Endodermal cell (in vitro differentiated cells): ENCODE measurements at places on chromosomes 5 and 9. TPM values are rescaled to one million over a fixed set of nuclear protein-coding genes. Genes with fewer than 3 reads are reported as not detected.
A peak's percentile ranks its signal among the peaks of the same experiment; 100 is the strongest.

PCDHGC5 gene
- total RNA-seq: 1.0 and 1.8 TPM in 2 replicates

DNA sequence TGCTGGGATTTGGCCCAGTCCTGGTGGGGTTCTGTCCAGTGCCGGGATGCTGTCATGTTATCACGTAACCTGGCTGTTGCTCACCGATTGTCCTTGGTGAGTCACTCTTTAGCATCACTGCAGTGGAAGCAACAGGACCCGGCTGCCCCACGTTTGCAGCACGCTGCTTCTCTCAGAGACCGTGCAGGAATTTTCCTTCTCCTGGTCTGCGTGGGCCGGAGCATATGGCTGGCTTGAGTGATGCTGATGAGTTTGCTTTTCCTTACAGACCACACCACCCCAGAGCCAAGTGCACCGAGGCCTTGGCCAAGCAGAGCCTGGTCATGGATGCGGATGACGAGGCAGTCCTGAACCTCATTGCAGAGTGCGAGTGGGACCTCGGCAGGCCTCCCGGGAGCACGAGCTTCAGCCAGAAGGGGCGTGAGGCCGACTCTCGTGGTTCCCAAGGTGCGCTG is 21.4 kb downstream of the CEP72 start:
- no peaks in the 10 kb centered on the region for H3K4me1 ChIP-seq
- DNase-seq: no peak
- no peak overlapping the region for H3K4me3 ChIP-seq
- no peaks in the 10 kb centered on the region for H3K27me3 ChIP-seq
- H3K36me3 ChIP-seq: peaks cover 35% of the 10 kb centered on the region

SPATA31E1 gene
- not detected in 2 replicates for total RNA-seq

GRCh38 chr9:98894171-98894570 is 49.5 kb upstream of the COL15A1 start:
- H3K4me3 ChIP-seq: no peak overlapping the region
- no peak overlapping the region for H3K27ac ChIP-seq
- H3K4me1 ChIP-seq: no peaks in the 10 kb centered on the region

- no peaks in the 10 kb centered on the region for H3K27me3 ChIP-seq
- H3K36me3 ChIP-seq: no peaks in the 10 kb centered on the region
- H3K4me1 ChIP-seq: peaks cover 17% of the 10 kb centered on the region
- DNase-seq: no peak
- no peak overlapping the region for H3K27ac ChIP-seq
Measured at GRCh38 chr9:98317134-98317857, 61.8 kb upstream of the TBC1D2 start.

DNA sequence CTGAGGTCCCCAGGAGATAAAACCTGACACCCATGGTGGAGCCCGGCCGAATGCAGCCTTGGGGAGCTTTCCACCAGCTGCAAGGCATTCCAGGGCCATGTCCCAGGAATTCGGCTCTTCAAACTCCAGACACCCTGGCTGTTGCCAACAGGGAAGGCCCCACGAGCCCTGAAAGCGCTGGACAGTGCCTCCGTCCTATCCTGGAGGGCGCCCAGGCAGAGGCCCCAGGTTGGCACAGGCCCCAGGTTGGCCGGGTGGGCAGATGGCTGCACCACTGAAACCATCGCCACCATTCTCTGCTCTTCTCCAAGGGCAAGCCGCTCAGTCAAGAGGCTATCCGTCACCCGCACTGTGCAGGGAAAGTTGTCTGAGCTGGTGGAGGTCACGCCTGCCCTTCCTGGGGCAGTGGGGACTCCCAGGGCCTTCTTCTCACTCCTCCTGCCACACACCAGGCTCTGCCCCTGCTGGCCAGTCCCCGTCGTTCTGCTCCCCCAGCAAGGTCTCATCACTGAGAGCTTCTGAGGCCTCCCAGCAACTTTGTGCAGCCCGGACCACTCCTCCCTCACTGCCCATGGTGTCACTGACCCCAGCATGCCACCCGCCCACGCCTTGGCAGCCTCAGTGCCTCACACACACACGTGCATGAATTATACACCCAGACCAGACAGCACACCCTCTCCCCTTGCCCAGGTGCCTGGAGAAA is 21.2 kb downstream of the SLC6A3 start:
- H3K4me3 ChIP-seq: no peak overlapping the region
- no peak for DNase-seq
- no peaks in the 10 kb centered on the region for H3K4me1 ChIP-seq
- H3K36me3 ChIP-seq: no peaks in the 10 kb centered on the region
- H3K27ac ChIP-seq: no peak overlapping the region

RCL1 gene
- total RNA-seq: 13.2 to 15.3 TPM (median 14.3 TPM) in 3 replicates

DNA sequence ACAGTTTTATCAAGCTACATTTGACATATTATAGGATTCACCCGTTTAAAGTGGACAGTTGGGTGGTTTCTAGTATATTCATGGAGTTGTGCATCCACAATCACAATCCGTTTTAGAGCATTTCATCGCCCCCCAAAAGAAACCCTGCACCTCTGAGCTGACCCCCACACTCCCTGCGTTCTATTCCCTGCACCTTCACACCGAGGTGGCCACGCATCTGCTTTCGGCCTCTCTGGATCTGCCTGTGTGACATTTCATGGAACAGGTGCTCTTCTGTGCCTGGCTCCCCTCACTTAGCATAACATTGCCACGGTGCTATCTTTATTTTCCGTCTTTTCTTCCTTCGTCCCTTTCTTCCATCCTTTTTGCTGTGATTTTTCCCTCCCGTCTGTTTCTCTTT is 32.7 kb downstream of the HRH2 start:
- H3K27ac ChIP-seq: no peak overlapping the region
- H3K36me3 ChIP-seq: no peaks in the 10 kb centered on the region
- peaks cover 12% of the 10 kb centered on the region for H3K4me1 ChIP-seq
- H3K4me3 ChIP-seq: no peak overlapping the region
- H3K27me3 ChIP-seq: no peaks in the 10 kb centered on the region

DNA sequence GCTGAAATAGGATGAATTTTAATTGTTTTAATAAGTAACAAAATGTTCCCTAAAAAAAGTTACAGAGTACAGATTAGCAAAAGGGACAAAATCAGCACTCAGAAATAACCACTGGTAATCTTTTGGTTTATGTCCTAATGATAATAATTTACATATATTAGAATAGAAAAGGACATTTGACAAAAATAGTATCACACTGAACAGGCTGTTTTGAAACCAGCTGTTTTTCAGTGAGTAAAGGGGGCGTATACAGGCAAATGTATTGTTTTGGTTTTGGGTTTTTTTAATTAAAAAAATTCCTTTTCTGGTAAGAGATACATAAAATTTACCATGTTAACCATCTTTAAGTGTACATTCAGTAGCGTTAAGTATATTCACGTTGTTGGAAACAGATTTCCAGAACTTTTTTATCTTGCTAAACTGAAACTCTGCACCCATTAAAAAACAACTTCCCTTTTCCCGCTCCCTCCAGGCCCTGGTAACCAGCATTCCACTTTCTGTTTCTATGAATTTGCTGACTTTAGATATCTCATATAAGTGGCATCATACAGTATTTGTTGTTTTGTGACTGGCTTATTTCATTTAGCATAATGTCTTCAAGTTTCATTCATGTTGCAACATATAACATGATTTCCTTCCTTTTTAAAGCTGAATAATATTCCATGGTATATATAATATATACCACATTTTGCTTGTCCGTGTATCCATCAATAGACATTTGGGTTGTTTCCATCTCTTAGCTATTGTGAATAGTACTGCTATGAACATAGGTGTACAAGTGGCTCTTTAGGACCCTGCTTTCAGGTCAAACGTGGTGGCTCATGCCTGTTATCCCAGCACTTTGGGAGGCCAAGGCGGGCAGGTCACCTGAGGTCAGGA is 20.6 kb upstream of the LARP1 start:
- no peaks in the 10 kb centered on the region for H3K36me3 ChIP-seq
- no peak overlapping the region for H3K4me3 ChIP-seq
- DNase-seq: no peak
- H3K27ac ChIP-seq: no peak overlapping the region
- no peaks in the 10 kb centered on the region for H3K27me3 ChIP-seq

HARS2 gene
- total RNA-seq: 32.7 to 45.5 TPM (median 35.5 TPM) in 3 replicates

DNA sequence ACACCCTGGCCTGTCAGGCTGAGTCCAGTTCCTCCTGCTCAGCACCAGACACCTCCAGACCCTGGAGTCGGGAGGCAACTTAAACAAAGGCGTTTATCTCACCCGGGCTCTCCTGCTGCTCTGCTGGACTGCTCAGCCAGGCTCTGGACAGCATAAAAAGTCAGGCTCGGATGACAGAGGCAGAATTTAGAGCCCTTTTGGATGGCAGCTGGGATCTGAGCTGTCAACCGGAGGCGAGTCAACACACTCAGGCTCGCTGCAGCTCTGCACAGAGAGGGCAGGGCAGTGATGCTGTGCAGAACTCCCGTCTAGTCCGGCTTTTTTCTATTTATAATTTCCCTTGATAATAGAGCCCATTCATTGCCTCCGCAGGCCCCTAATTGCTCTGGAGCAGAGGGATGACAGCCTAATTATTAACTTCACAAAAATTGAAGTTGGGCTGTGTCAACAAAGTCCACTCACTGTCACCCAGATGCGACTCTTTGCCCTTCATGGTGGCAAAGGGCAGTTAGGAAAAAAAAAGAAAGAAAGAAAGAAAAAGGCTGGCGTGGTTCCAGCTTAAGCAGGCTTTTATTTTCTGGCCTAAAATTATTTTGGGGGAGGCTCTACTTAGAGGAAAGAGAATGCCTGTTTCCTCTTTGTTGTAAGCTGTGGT is 37.6 kb downstream of the STC2 start:
- no peak overlapping the region for H3K4me3 ChIP-seq
- H3K27ac ChIP-seq: peak overlapping the region; percentile 32
- no peak for DNase-seq
- peaks cover 12% of the 10 kb centered on the region for H3K4me1 ChIP-seq
- peaks cover 18% of the 10 kb centered on the region for H3K27me3 ChIP-seq
- no peaks in the 10 kb centered on the region for H3K36me3 ChIP-seq

GRCh38 chr5:8458038-8458383 is 589.1 kb downstream of the MTRR start:
- H3K27me3 ChIP-seq: no peaks in the 10 kb centered on the region
- H3K4me3 ChIP-seq: no peak overlapping the region
- no peak overlapping the region for H3K27ac ChIP-seq
- H3K36me3 ChIP-seq: no peaks in the 10 kb centered on the region
- no peaks in the 10 kb centered on the region for H3K4me1 ChIP-seq
- no peak for DNase-seq

ADAMTS19 gene
- total RNA-seq: 26.7 to 36.4 TPM (median 34.6 TPM) in 3 replicates
